CD4-positive, alpha-beta T cell treated with Interleukin-6 for 4 hours (primary cell): ENCODE measurements at places on chromosomes 2 and 18.

DNA sequence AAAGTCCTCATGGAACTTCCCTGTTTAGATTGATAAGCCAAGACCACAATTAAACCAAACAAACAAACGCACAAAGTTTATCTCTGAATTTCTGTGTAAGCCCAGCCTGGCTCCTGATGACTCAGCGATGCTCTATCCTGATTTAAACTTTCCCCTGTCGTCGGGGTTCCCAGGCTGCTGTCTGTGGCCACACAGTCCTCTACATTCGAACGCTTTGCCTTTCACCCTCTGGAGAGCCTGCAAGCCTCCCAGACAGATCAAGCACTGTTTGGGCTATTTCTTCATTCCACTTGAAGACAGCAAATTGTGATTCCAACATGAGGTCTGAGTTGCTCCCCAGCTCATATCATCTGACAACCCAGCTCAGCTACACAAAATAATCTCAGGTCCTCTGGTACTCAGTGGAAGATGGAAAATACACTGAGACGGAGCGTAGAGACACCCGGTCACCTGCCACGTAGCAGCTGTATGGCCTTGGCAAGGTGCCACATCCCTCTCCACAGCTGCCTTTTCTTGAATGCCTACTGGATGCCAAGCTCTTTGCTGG is 51.2 kb downstream of the CYRIA start:
- no peak for DNase-seq

GRCh38 chr2:113712941-113713340 is 43.5 kb downstream of the SLC35F5 start:
- no peak for DNase-seq

DNA sequence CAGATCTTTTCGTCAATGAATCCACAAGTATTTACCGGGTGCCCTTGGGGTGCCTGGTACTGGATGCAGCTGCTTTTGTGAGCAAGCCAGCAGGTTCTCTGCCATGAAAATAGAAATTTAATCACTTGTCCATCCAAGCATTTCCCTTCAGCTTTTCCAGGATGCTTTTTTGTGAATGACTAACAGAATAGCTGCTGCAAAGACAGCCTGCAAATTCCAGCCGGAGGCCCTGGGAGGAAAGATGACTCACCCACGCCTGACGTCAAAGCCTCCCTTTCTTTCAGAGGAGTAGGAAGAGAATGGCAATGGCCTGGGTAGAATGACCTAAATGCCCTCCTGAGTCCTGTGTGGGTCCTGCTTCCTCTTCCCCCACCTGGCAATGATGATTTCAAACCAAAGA is 111.9 kb downstream of the AP1S3 start:
- DNase-seq = no peak

DNA sequence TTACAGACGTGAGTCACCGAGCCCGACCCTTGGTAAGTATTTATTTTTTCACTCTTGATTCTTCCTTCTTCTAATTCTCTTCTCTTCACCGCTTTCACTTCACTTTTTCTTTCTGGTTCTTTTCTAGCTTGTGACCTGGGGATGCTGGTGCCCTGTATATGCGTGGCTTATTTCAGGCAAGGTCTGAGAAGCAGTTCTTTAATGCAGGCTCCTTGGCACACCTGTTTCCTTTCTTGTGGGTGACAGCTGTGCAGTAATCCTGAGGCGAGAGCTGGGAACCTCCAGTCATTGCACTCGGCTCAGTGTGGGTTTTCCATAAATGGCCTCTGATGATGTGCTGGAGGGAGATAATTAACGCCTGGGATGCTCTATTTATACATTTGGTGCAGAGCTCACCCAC is 193.8 kb downstream of the TSN start:
- DNase-seq = no peak

- DNase-seq = no peak
Observed at GRCh38 chr2:237199082-237199481, 113.4 kb downstream of the COPS8 start.
